A549 treated with Hydrocortisone at 1 μM for 4 hours (cell line): ENCODE measurements at places on chromosomes 13 and 19. TPM values are rescaled to one million over a fixed set of nuclear protein-coding genes. Genes with fewer than 3 reads are reported as not detected.

The VSTM1 gene
- 0.60 to 1.2 TPM (median 0.73 TPM) in 4 of 5 replicates, not detected in the other for total RNA-seq

The SYNE4 gene
- 0.18 to 0.29 TPM (median 0.22 TPM) in 5 replicates for total RNA-seq

The POU2F2 gene
- total RNA-seq: 0.33 to 0.80 TPM (median 0.70 TPM) in 5 replicates

The CPB2 gene
- not detected in 5 replicates for total RNA-seq

The POSTN gene
- total RNA-seq: 0.06 to 0.10 TPM (median 0.08 TPM) in 4 of 5 replicates, not detected in the other

The DDA1 gene
- total RNA-seq: 51.9 to 57.5 TPM (median 53.8 TPM) in 5 replicates

The OR10H1 gene
- total RNA-seq: not detected in 5 replicates

The UGGT2 gene
- 7.3 to 10.9 TPM (median 9.4 TPM) in 5 replicates for total RNA-seq

The SPPL2B gene
- 16.0 to 21.2 TPM (median 18.6 TPM) in 5 replicates for total RNA-seq

The SYNGR4 gene
- 0.93 to 3.6 TPM (median 3.1 TPM) in 5 replicates for total RNA-seq

The EDNRB gene
- total RNA-seq: not detected in 5 replicates

The RFXAP gene
- 0.69 to 0.92 TPM (median 0.86 TPM) in 5 replicates for total RNA-seq

The HS6ST3 gene
- total RNA-seq: not detected in 5 replicates

The ADAMTS10 gene
- 10.3 to 14.9 TPM (median 12.8 TPM) in 5 replicates for total RNA-seq

The SLC10A2 gene
- total RNA-seq: not detected in 5 replicates

The GRK1 gene
- total RNA-seq: 0.03 TPM in 1 of 5 replicates, not detected in the others

The KL gene
- total RNA-seq: 0.02 to 0.07 TPM (median 0.05 TPM) in 5 replicates

The CYP4F2 gene
- total RNA-seq: 0.06 to 0.17 TPM (median 0.17 TPM) in 4 of 5 replicates, not detected in the other

The ZNF628 gene
- 5.2 to 9.1 TPM (median 6.3 TPM) in 5 replicates for total RNA-seq

The COX6B2 gene
- total RNA-seq: 0.56 to 0.99 TPM (median 0.66 TPM) in 5 replicates

The SHD gene
- 0.07 TPM in 1 of 5 replicates, not detected in the others for total RNA-seq

The NPHS1 gene
- total RNA-seq: 0.35 to 0.68 TPM (median 0.59 TPM) in 5 replicates

The TMEM238 gene
- 1.4 to 10.5 TPM (median 8.0 TPM) in 5 replicates for total RNA-seq

The RGCC gene
- 6.1 to 13.2 TPM (median 12.0 TPM) in 5 replicates for total RNA-seq

The CLDND2 gene
- 3.7 to 13.8 TPM (median 12.5 TPM) in 5 replicates for total RNA-seq

The KIR2DL4 gene
- not detected in 5 replicates for total RNA-seq

The ONECUT3 gene
- total RNA-seq: not detected in 5 replicates

The MCEMP1 gene
- total RNA-seq: not detected in 5 replicates

The KASH5 gene
- total RNA-seq: 0.12 TPM in 1 of 5 replicates, not detected in the others

The AMH gene
- 8.0 to 17.1 TPM (median 14.7 TPM) in 5 replicates for total RNA-seq

The UHRF1 gene
- total RNA-seq: 41.2 to 50.6 TPM (median 43.5 TPM) in 5 replicates

The PCDH20 gene
- total RNA-seq: not detected in 5 replicates
